ENCODE measurements at places on chromosomes 12 and 14.

DNA sequence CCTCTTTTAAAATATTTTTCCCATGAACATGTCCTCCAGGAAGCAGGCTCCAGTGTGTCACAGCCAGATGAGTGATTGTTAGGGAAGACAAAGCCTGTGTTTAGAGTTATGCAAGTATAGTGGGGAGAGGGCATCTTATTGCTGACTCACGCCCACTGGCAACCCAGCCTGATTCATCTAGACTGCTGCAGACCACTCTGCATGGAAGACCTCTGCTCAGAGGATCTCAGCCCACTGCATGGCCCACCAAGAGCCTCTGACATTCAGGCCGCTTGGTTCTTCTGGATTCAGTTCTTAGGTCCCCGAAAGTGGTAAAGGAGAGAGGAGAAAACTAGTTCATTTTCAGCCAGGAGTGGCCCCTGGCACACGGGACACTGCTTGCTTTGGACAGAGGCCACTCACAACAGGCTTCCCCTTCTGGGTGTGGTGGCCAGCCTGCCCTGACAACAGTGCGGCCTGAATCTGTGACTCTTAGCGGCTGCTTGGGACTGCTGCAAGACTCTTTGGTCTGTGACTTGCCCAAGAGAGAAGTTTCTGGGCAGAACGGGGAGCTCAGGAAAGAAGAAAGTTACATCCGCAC, 266.3 kb downstream of the ZFP36L1 start:
- no peak for DNase-seq

DNA sequence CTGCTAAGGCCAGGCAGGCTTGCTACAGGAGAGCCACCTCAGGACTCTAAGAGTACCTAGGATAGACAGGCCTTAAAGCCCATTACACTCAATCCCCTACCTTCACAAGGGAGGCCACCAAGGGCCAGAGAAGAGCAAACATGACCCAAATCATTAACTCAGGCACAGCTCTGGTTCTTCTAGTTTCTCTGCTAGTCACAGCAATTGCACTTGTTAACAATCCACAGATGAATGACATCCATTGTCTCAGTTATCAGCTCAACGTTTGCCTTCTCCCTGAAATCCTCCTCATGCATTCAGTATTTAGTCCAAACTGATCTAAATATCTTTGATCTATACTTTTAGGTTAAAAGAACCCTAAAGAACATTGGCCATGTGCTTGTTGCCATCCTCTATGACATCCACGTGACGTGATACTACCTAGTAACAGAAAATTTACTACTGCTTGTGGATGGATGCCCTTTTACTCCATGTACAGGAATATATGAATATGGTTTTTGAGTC, 164.5 kb downstream of the STXBP6 start:
- no peak for DNase-seq

DNA sequence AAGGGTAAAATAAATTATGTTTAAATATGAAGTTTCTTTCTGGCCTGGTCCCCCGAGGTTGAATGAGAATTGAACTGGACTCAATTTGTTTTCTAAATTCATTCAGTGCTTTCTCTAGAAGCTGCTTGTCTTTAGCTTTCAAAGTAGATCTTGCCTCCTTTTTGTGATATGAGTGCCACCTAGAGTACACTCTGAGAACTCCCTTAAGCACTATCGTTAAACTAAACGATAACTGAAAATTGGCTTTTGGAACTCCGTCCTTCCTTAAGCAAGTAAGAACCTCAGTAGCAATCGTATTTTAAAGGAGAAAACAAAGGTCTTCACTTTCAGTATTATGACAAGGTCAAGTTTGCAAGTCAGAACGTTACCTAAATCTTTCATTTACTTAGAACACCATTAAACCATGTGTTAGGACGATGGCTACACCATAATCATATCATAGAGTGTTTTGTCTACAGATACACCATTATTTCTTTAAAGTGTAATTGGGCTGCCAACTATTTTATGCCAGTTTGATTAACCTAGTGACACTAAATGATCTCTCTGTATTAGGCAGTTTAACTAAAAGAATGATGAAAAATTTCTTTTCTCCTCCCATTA, 364.8 kb downstream of the SNAPC1 start:
- no peak for DNase-seq

- DNase-seq = no peak
These were observed 168.6 kb downstream of the PRKCH start for GRCh38 chr14:61489932-61490331.

DNA sequence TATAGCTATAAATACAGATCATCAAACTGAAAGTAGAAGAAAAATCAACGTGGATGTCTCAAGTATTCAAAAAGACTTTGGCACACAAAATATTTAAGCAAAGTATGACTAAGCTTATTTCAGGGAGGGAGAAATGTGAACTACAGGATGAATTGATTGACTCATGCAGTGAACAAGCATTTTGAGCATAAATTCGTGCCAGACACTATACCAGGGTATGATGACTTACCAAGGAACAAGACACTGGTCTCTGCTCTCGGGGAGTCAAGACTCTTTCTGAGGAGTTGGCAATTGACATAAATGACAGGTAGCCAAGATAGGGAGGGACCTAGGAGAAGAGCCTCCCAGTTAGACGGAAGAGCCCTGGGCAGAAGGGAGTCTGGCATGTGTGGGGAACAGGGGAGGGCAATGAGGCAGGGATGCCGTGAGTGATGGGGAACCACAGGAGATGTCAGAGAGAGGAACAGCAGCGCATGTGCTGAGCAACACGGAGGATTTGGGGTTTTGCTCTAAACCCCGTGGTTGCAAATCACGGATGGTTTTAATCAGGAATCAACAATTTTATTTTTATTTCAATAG, 115.2 kb downstream of the TMEM132D start:
- DNase-seq = no peak

- DNase-seq = no peak
These were observed 22.6 kb downstream of the GPHB5 start for GRCh38 chr14:63296060-63296563.

GRCh38 chr12:132489078-132489601, 811 bp upstream of the FBRSL1 start:
- DNase-seq = peak; percentile 52

DNA sequence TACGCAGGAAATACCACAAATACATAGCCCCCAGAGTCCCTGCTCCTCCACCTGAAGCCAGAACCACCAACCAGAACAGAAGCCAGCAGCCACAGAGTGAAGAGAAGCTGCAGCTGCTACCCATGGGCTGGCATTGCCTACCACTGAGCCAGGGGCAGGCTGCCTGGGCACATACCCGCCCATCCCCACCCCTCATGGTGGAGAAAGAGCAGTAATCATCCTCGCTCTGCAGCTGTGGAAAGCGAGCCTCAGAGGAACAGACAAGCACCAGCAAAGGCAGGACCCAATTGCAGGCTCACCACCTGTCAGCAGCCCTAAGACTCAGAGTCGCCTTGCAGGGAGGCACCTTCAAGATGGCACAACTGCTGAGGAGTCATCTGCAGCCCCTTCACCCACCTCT, 11.2 kb upstream of the CD9 start:
- DNase-seq = no peak

DNA sequence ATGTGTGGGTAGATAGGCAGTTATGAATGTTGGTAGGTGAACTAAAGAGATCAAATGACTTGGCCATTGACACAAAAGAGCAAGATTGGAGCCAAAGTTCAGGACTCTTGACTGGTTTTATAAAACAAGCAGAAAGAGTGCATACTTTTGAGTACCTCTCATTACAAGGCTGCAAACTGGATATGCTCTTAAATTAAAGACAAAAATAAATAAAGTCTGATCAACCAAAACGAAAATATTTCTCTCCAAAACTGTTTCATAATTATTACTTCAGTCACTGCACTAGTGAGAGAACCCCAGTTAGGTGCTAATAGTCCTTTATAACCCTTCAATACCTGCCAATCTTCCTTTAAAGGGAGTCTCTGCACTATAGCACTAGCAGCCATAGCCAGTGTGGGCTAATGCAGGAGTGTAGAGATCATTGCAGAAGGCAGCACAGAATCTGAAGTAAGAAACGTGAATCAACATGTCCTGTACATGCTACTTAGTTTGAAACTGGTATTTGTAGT, 147.1 kb downstream of the FOXA1 start:
- DNase-seq = no peak

DNA sequence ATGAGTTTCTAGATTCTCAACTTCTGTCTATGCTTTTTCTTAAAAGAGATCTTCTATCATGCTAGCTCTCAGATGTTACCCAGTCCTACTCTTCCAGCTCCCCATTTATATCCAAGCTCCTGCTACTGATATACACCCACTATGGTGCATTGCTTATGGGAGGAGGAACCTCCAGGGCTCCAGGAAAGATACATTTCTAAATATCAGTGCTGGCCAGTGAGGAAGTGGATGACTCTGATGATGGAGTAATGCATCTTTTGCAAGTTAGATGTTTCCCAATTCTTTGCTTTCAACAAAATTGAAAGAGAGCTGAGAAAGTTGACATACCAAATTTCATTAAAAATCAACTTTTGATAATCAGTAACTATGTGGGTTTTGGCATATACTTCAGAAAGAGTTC, 105.7 kb upstream of the RESF1 start:
- DNase-seq = no peak

Measured in effector CD8-positive, alpha-beta T cell (primary cell).